ENCODE measurements at places on chromosomes 4 and X.

DNA sequence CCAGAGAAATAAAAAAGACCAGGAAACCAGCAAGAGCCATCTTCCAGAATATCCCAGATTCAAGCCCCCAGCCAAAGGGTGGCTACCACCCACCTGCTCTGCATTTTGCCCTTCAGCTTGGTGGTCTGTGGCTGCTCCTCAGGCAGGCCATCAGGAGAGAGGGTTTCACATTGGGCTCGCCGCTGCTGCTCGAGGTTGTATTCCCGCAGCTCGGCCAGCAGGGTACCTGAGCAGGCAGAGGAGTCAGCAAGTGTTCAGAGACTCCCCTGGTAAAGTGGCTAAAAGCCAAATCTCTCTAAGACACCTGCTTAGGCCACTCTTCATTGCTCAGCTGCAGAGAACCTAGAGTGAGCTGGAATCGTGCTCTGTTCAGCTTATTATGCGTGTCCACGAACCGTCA lies 110.8 kb upstream of the HSD17B10 start:
- no peak for DNase-seq

DNA sequence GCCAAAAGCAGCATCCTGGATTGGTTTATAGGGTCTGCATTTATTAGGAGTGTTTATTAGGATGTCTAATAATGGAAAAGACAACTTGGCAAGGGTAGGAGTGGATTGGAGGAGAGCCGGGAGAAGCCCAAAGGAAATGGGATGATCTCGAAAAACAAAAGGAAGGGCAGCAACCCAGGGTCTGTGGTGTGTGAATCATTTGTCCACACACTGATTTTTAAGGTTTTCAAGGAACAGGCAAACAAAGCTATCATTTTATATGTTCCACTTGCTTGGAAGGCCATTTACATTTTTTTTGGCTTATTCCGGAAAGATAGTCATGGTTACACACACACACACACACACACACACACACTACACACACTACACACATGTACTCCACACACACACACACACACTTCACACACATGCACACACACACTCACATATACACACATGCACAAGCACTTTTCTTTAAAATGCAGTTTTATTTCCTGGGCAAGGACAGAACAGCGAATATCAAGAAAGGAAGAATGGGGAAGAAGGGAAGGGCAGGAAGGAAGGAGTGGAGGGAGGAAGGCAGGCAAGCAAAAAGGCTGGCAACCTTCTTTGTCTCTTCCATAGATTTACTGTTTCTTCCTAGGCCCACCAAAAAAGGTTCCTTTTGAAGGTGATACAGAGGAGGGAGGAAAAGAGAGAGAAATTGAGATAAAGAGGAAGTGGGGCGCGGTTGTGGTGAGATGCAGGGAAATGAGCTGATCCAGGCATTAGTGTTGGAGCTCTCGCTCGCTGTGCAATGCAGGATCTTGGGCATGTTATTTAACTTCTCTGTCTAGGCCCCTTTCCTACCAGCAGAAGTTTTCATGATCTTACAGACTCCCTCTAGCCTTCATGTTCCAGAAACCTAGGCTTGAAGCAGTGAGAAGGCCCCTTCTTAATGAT lies 88.6 kb upstream of the MAML3 start:
- DNase-seq: no peak

GRCh38 chrX:19566359-19567222 lies 51.3 kb upstream of the MAP3K15 start:
- no peak for DNase-seq

DNA sequence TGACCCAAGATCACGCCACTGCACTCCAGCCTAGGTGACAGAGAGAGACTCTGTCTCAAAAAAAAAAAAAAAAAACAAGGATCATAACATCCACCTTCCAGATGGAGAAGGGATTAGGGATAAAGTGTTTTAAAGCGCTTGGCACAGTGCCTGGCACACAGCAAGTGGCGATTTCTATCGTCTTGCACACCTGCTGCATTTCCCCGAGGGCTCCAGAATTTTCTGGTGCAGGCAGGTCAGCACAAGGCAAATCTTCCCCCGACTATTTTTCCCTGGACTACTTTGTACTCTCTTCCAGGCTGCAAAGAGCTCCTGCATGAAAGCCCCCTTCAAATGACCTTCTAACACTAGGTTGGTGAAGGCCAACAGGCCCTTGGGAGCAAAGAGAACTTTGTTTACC lies 57.3 kb downstream of the APBB2 start:
- DNase-seq: no peak
